Activated T-cell treated with anti-CD3 and anti-CD28 coated beads, Interleukin-2, amount 50 U/mL, for 72 hours (primary cell): ENCODE measurements at places on chromosomes 16 and 17. TPM values are rescaled to one million over a fixed set of nuclear protein-coding genes. Genes with fewer than 3 reads are reported as not detected.

- no peaks in the 10 kb centered on the region for H3K27me3 ChIP-seq
- DNase-seq: no peak
- peaks cover 40% of the 10 kb centered on the region for H3K4me1 ChIP-seq
- peak overlapping the region; percentile 45 for H3K4me3 ChIP-seq
Measured at GRCh38 chr17:39208893-39209292, 8.8 kb downstream of the RPL19 start.

The CD300LF gene
- not detected for total RNA-seq

- H3K27ac ChIP-seq: no peak overlapping the region
- H3K27me3 ChIP-seq: no peaks in the 10 kb centered on the region
- H3K4me1 ChIP-seq: peaks cover 19% of the 10 kb centered on the region
- H3K4me3 ChIP-seq: no peak overlapping the region
Measured at GRCh38 chr16:15876503-15876902, 11.9 kb downstream of the CEP20 start.

DNA sequence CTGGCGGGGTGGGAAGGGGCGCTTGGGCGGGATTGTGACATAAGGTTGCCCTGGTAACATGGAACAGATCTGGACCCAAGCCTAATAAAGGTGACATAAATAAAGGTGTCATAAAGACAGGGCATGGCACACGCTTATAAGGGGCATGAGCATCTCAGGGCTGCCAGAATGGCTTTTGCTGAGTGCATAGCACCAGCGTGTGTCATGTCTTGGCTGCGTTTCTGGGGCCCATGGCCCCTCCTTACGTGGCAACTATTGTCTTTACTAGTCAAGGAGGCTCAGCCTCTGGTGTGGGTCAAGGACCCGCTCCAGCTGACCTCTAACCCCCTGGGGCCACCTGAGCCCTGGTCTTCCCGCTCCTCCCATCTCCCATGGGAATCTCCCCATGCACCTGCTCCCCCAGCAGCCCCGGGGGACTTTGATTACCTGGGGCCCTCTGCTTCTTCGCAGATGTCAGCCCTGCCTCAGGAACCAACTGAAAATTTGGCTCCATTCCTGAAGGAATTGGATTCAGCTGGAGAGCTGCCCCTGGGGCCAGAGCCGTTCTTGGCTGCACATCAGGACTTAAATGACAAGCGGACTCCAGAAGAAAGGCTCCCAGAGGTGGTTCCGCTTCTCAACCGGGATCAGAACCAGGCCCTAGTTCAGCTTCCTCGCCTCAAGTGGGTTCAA is 13.9 kb downstream of the LRRC37B start:
- H3K36me3 ChIP-seq: peaks cover 5% of the 10 kb centered on the region
- H3K27me3 ChIP-seq: no peaks in the 10 kb centered on the region
- no peak overlapping the region for H3K4me3 ChIP-seq
- no peak overlapping the region for H3K27ac ChIP-seq
- peaks cover 21% of the 10 kb centered on the region for H3K4me1 ChIP-seq
- no peak for DNase-seq
